ENCODE measurements at places on chromosomes 13 and 19.

DNA sequence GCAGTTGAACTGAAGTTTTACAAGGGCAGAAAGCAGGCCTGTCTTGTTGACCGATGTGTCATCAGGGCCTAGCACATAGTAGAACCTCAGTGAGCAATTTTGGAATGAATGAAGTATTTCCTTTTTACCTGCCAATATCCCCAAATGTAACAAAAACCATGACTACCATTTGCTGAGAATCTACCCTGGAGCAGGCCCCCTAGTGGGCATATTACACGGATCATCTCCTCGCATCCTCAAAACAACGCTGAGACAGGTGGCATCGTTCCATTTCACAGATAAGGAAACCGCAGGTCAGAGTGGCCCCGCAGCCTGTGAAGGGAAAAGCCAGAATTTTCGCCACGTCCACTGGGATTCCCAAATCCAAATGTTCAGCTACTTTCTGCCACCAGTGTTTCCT, 77.9 kb downstream of the CACNA1A start:
- no peak for DNase-seq

GRCh38 chr13:51057906-51058305, 53.2 kb downstream of the C13orf42 start:
- DNase-seq: no peak

DNA sequence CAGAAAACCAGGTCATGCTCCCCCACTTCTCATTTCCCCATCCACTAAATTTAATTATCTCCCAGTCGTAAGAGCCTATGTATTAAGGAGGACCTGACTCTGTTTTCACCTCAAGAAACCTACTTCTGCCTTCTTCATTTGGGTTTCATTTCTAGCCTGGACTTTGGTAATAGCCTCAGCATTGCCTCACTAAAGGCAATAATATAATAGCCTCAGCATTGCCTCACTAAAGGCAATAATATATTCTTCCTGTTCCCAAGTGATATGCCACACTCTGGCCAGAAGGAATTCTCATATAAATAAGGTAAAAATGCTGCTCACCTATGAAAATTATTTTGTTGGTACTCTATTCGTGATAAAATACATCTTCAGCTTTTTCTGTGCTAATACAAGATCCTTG, 993.9 kb downstream of the EFNB2 start:
- no peak for DNase-seq

- DNase-seq: no peak
Observed at GRCh38 chr19:46402725-46403124, 10.6 kb downstream of the CCDC8 start.

- no peak for DNase-seq
Observed at GRCh38 chr13:34720618-34721017, 221.5 kb upstream of the NBEA start.

- DNase-seq: no peak
Observed at GRCh38 chr19:18289471-18290301, 8.3 kb upstream of the JUND start.

DNA sequence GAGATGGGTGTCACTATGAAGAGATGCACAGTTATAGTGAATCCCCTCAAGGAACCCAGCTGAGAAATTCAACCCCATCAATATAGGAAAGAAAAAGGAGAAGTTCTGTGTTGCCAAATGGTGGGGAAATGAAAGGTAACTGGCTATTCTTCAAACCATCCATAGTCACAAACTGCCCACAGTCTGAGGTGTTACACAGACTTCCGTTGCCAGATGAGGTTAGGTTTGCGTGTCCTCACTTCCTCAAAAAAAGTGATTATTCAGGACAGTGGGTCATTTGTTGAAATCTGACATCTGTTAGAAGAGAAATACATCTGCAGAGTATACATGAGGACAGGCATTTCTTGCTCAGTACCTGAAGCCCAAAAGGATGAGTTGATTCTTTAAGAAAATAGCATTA, 9.0 kb downstream of the SIGLEC5 start:
- no peak for DNase-seq

DNA sequence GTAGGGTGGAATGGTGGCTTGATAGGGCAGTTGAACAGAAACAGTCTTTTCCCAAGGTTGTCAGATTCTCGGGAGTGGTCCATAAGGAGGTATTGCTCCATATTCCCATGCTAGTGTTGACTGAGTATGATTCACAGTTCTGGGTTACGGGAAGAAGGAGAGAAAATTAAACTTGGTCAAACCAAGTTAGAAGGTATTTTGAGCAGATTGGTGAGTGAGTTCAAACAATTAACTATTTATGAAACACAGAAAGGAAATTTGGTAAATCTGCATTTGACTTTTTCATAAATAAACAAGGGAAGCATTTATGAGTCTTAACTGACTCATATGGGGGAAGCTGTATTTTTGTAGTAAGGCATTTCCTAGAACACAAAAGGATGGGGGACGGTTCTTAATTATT, 2419.4 kb downstream of the PCDH9 start:
- DNase-seq: no peak

DNA sequence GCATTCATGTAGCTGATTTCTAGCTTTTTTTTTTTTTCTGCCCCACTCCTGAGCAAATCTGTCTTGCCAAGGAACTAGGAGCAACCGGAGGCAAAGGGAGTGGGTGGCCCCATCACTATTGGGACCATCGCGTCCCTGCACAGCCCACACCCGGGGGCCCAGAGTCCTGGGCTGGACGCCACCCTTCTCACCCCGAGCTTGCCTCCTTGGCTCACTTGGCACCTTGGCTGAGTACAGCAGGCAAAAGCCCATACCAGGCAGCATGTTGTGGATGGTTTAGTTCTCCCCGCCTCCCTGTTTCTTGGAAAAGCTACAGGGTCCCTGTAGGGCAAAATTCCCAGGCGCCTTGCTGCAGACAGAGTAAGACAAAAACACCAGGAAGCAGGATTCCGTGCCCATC, 13.7 kb downstream of the SMIM24 start:
- DNase-seq: no peak

GRCh38 chr13:102718746-102719145, 23.9 kb upstream of the METTL21C start:
- no peak for DNase-seq

DNA sequence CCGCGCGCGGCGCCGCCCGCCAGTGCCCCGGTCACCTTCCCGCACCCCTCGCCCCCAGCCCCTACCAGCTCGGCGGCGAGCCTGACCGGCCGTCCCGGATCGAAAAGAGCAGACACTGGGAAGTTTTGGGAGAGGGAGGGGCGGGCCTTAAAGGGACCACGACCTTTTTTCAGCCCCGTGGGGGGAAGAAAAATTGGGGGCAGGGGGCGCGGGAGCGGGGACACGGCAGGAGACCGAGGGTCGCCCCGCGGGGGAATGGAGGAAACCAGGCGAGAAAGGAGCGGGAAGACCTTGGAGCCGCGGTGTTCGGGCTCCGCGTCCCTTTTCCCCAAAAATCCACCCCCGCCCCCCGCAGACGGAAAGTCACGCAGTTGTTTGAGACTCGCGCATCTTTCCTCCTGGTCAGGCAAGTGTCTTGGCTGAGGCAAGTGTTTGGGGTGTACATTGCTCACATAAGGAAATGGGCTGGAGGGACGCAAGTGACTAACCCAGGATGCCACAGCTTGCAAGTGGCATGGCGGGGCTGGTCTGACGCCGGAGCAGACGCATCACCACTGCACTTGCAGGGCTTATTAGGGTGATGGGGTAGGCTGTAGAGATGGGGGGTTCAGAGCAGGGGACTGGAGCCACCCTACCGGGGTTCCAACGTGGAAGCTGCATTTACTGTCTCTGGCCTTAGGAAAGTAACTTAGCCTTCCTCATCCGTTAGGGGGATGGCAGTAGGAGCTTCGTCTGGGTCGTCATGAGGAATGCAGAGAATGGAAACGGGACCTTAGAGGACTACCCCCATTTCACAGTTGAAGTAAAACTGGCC, 2.7 kb upstream of the HNRNPL start:
- peak; percentile 64 for DNase-seq

- DNase-seq: no peak
Observed at GRCh38 chr19:40360020-40360707, 11.7 kb downstream of the PLD3 start.

DNA sequence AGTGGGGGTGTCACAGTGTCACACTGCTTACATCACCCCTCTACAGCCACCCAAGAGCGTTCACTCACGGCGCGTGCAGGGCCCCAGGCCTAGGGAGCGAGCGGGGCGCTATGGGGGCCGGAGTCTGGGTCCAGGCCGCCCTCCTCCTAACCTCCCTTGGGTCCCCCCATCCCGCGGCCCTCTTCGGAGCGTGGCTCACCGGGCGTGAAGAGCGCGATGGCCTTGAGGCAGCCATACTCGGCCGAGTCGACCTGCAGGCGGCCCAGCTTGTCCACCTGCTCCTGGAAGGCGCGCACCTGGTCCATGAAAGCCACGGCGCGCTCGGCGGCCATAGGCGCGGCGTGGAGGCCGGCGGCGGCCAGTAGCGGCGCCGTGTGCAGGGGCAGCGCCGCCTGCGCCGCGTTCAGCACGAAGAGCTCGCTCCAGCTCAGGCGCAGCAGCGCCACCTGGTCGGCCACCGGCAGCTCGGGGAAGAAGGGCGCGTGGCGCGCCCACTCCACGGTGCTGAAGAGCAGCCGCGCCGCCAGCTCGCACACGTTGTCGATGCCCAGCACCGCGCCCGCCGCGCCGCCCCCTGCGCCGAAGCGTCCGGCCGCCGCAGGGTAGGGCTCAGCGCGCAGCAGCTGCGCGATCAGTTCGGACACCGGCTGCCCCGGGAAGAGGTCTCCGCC, 9.4 kb downstream of the OCEL1 start:
- DNase-seq: peak; percentile 77

DNA sequence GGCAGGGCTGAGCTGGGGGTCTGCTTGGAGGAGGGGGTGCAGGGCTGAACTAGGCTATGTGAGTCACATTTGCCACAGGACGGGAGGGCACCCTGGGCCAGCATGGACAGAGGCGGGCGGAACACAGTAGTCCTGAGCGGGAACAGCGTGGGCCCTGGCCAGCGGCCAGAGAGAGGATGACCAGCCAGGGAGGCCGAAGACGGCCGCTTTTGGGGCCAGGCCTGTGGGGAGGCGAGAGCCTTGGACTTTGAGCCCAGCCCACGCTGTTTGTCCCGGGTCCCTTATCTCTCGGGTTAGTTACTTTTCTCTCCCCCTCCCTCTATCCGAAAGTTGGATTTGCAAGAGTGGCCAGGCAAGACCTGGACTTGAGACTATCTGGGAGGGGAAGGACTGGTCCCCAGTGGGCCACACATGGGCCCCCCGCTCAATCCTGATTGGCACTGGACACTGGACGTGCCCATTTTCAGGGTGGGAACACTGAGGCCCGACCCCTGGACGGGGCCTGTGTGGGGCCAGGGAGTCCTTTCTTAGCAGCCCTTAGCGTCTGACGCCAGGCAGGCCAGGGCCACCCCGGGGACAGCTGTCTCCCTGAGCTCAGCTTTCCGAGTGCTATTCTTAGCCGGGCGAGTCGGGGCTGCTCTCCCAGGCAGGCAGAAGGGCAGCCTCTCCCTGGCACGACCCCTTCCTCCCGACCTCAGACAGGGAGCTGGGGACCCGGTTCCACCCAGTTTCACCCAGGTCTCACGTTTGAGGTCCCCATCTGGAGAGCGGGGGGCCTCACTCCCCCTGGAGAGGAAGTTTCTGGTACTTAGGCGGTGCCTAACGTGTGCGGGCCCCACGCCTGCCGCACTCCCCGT, 833 bp downstream of the GAMT start:
- DNase-seq: peak; percentile 72

DNA sequence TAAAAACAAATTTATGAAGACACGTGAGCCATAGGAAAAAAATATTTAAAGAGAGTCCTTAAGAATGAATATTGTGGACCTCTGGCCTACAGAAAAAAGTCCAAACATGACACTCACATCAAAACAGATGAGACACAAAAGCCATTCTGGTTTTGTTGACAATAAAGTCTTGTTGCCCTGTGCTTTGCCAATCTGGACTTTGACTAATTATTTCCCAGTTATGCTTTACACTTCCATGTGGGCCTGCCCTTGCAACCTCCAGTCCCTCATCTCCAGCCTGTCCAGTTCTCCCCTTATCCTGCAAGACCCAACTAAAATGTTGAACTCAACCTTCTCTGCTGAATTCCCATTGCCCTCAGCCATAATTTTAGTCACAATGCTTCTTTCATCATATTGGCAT, 184.5 kb upstream of the SERP2 start:
- no peak for DNase-seq

DNA sequence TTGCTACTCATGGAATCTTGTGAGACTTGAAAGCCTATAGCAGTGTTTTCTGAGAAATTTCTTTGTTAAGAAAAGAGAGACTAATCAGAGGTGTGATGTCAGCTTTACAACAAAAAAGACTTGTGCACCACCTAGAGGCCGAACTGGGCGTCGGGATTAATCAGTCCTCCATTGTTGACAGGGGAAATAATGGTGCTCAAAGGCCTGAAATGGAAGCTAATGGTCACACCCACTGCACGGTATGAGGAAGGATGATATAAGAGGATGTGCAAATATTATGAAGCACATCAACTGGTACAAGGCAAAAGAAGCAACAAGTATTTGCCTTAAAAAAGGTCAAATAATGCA, 480.2 kb upstream of the MIR17HG start:
- DNase-seq: peak; percentile 10

- no peak for DNase-seq
Observed at GRCh38 chr13:102877303-102877702, 31.5 kb downstream of the ERCC5 start.

DNA sequence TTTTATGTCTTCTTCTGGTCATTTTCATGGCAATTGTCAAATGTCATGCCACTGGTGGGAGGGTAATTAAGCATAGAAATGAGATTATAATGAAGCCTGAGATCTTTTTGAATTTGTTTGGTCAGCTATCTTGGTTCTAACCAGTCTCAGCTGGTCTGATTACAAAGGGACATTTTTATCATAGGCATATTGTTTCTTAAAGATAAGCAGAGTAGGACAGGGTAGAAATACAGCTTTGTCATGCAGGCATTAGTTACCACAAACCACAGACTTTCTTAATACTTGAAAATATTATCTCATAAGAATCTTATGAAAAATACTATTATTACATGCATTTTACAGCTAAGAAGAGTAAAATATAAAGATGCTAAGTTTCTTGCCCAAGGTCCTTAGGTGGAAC, 1761.5 kb downstream of the PCDH9 start:
- no peak for DNase-seq

DNA sequence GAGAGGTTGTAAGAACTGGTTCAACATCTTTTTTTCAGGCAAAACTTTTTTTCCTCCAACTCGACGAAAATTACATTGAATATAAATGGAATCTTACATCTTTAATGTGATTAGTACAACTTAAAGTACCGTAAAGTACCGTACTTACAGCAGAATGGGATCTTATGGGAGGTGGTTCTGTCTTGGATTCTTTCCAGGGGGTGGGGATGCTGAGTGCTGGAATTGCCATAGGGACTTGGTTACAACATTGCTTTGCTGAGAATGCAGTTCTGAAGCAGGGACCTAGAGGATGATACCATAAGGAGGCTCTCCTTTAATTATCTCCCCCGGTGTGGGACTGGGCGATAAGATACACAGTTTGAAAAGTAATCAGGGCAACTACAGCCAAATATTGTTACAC, 186.4 kb downstream of the KLF5 start:
- DNase-seq: no peak

GRCh38 chr13:101474419-101474957, 22.0 kb downstream of the ITGBL1 start:
- no peak for DNase-seq

GRCh38 chr19:41696402-41697197, 8.5 kb upstream of the CEACAM7 start:
- no peak for DNase-seq

- no peak for DNase-seq
Observed at GRCh38 chr13:49645451-49645850, 17.1 kb downstream of the ARL11 start.
